Activated T-helper 1 cell treated with Interleukin-2 at 50 U/mL for 16 hours (primary cell): ENCODE measurements at places on chromosomes 4 and X.

DNA sequence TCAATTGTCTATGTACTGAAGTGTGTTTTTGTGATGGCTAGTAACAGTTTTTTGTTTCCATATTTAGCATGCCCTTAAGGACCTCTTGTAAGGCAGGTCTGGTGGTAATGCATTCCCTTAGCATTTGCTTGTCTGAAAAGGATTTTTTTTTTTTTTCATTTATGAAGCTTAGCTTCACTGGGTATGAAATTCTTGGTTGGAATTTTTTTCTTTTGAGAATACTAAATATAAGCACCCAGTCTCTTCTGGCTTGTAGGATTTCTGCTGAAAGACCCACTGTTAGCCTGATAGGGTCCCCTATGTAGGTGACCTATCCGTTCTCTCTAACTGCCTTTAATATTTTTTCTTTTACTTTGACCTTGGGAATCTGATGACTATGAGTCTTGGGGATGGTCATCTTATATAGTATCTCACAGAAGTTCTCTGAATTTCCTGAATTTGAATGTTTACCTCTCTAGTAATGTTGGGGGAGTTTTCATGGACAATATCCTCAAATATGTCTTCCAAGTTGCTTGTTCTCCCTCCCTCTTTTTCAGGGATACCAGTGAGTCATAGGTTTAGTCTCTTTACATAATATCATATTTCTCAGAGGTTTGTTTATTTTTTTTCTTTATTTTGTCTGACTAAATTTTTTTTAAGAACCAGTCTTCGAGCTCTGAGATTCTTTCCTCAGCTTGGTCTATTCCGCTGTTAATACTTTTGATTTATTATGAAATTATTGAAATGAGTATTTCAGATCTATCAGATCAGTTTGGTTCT, 157.1 kb upstream of the PGRMC2 start:
- DNase-seq = no peak

GRCh38 chr4:77308843-77309242, 151.8 kb downstream of the CCNG2 start:
- no peak for DNase-seq

DNA sequence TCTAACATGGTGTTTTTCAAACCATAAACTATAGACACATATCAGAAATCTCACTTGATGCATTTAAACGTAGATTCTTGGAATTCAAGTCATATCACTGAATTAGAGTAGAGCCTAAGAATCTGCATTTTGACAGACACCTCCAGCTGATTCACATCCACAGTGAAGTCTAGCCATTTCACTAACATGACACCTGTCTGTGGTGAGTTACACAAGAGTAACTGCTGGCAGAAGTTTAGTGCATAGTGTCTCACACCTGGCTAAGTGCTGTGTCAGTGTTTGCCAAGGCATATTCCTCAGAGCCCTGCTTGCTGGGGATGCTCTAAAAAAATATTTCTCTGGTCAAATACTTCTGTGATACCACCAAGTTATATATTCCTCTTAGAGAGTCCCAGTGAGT, 237.5 kb upstream of the DIAPH2 start:
- no peak for DNase-seq

DNA sequence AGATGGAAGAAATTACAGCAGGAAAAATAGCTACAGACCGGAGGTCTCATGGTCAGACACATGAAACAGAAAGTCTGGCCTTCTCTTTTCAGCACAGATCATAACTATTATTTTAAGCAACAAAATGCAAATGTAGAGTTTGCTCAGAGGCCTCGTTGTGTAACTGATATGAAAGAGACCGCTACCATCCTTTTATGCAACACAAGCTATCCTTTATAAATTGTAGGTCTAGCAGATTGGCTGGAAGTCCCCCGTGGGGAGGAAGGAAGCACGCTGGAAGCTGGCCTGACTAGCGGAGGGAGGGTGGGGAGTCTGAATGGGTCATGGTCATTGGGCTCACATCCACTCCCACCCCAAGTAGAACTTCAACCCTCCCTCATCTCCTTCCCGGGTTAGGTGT, 27.7 kb downstream of the DMP1 start:
- no peak for DNase-seq

GRCh38 chr4:10403633-10404445, 53.4 kb downstream of the ZNF518B start:
- DNase-seq = no peak

- no peak for DNase-seq
These were observed 544.0 kb upstream of the ADGRL3 start for GRCh38 chr4:60656171-60656570.

DNA sequence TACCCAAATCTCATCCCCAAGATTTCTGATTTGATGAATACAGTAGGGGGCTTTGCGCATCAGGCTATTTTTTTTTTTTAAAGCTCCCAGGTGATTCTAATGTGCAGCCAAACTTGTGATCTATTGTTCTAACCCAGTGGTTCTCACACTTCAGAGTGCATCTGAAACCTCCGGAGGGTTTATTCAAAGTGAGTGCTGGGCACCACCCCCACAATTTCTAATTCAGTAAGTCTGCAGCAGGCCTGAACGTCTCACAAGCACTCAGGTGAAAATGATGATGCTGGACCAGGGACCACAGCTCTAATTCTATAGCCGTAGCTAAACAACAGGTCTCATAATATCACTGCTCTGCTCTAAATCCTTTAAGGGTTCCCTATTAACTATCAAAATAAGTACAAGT, 211.4 kb downstream of the FMR1NB start:
- no peak for DNase-seq

GRCh38 chrX:103453655-103454054, 65.6 kb downstream of the RAB40A start:
- no peak for DNase-seq

DNA sequence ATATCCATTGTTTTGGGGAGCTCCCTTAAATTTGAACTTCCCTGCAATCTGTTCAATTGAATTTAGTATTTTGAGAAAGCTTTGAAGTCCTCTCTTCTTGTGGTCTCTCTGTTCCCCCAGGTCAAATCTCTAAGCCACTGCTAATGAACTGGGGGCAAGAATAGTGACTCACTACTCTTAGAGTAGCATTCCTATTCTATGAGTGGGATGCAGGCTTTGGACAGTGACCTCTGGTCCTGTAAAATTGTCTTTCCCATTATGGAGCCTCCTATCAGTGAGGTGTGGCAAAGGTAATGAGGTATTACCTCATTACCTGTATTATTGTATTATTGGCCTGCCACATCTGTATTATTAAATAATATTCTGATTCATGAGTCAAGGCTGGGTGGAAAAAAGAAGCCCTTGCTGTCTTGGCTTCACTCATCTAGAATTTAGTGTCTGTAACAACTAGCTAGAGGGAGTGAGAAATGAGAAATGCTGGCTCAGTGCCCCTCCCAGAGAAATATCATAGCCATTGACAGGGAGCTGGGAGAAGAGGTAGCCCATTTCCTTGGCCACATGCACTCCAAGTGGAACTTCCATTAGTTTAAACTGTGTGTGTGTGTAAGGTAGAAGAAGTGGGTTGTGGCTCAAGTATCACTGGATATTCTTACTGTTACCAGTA, 393.9 kb upstream of the CTSO start:
- DNase-seq = no peak

- DNase-seq = no peak
These were observed at the start of gene PF4V1 for GRCh38 chr4:73853246-73853704. PF4V1 (plus strand) TSS chr4:73853296; CDS start chr4:73853363, 67 bp downstream.

DNA sequence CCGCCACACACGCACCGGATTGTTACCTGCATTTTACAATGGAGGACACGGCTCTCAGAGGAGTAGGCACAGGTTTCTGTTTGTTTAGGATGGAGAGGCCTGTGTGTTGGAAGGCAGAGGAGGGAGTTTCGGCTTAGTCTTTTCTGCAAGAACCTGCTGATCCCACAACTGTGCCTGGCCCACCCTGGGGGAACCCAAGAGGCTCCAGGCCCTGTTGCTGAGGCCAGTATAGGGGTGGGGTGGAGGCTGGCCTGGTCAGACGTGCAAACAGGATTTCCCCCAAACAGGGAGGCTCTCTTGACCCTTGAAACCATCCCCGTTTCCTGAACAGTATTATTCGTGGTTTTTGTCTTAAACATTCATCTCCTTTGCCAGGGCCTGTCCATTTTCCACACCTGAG, 772 bp upstream of the SLC49A3 start:
- no peak for DNase-seq

GRCh38 chrX:42176789-42177188, 253.4 kb upstream of the CASK start:
- no peak for DNase-seq

DNA sequence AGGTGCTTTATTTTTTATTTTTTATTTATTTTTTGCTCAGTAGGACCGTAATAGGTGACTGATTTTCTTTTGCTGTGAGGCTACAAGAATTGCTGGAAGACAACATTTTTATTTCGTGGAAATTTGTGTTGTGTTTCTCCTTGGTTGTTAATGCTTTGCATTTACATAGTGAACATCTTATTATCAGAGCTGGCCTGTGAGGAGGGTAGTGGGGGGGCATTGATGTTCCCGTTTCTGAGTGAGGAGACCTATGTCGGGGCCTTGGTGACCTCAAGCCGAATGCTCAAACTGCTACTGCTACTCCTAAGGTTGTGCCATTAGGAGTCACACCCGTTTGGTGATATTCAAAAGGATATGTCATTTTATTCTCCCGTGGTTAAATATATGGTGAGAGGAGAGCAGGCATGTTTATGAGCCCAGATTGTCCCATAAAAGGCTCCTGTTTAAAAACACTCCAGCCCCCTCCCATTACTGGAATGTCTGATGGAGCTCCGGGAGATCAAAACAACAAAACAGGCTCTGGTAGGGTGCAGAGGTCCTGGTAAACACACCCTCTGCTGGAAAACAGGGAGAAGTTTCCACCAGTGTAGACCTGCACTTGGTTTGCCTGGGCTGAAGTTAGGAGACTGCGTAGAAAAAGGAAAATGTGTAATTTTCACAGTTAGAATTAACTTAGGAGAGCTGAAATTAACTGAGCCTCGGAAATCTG, 5.6 kb downstream of the PDGFRA start:
- no peak for DNase-seq

GRCh38 chr4:36255577-36255976, 11.3 kb upstream of the ARAP2 start:
- DNase-seq = peak; percentile 41

DNA sequence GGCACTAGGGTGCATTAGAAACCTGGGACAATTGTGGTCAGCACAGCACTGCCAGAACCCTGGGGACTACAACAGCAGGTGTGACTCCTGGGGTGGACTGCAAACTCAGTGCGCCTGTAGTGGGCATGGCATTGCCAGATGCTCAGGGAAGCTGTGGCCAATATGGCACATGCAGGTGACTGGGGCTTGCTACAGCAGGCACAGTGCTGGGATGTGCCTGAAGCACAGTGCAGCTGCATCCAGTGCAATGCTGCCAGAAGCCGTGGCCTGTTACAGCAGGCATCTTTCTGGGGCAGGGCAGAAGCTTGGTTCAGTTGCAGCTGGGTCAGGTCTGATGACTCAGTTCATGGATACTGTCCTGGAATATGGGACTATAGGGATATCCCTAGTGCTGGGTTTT, 445.8 kb downstream of the CCSER1 start:
- no peak for DNase-seq

DNA sequence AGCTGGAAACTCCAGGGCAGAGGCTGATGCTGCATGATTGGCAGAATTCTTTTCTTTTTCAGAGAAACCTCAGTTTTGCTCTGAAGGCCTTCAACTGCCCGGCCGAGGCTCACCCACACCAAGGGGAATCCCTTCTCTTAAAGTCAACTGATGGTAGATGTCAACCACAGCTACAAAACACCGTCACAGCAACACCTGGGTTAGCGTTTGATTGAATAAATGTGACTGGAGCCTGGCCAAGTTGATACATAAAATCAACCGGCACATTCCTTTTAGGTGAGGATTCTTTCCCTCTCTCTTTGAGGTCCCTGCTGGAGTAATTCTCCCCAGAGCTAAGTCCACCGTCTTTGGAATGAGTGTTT, 15.2 kb upstream of the KIAA0232 start:
- DNase-seq = no peak

- no peak for DNase-seq
These were observed 235.1 kb upstream of the HCCS start for GRCh38 chrX:10875995-10876394.

DNA sequence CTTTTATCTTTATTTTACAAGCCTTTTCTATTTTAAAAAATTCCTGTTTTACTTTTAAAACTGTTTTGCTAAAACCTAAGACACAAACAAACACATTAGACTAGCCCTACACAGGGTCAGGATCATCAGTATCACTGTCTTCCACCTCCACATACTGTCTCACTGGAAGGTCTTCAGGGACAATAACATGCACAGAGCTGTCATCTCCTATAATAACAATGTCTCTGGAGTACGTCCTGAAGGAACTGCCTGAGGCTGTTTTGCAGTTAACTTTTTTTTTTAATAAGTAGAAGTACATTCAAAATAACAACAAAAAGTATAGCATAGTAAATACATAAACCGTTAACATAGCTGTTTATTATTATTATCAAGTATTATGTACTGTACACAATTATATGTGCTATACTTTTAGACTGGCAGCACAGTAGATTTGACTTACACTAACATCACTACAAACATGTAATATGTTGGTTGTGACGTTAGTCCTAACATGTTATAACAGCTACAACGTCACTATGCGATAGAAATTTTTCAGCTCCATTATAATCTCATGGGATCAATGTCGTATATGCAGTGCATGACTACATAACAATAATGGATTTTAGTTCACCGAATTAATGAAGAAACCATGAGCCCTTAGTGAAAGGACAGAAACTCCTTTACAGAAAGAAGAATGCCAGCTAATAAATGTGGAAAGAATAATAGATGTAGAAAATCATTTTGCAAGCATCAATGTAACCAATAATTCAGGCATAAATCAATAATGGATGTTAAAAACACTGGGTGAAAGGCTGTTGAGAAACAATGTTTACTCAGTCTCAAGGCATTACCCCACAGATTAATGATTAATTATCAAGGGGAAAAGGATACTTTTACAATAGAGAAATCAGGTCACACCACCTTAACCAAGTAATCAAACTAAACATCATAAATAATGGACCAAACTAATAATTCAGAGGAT, 49.2 kb downstream of the FBXW7 start:
- no peak for DNase-seq

- DNase-seq = no peak
These were observed 41.7 kb downstream of the SMIM14 start for GRCh38 chr4:39596971-39597370.

DNA sequence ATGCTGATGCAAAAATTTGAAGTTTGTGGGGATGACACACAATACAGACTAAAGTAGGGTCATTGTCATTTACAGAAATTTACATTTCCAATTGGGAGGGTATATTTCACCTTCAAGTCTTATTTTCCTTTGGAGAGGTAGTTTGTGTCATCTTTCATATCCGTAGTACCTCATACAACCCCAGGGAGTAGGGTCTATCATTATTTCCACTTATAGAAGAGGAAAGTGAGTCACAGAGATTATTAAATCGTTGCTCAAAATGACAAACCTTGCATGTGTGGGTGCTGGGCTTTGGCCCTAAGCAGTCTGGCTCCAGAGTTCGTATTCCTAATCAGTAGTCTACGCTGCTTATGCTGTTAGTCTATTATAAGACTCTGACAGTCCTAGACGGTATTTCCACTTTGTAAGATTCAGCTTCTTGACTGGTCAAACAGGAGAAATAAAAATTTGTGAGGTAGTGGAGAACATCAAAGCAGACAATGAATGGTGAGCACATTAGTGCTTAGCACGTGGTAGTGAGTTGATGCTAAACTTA, 516.5 kb downstream of the PCDH7 start:
- no peak for DNase-seq

- DNase-seq = no peak
These were observed 206.2 kb upstream of the BANK1 start for GRCh38 chr4:101584306-101584705.
